ENCODE measurements at places on chromosomes 4 and X.

- no peak for DNase-seq
Measured at GRCh38 chr4:102441978-102442911, 58.9 kb upstream of the NFKB1 start.

GRCh38 chr4:88802585-88803286 is 105.1 kb upstream of the NAP1L5 start:
- no peak for DNase-seq

DNA sequence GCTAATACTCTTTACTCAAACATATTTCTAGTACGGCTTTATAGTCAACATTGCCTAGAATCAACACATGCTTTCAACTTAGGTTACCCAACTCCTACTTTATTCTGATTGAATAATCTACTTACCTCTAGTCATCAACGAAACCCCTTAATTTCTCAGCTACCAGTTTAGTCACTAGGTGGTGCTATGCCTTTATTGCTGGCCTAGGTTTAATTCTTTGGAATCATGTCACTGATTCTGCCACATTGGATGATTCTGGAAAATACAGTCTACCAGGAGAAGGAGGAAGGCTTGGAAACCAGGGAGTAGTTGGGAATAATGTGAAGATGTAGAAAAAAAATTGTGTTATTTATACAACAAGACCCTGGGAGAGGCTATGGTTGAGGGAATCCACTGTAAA is 167.7 kb downstream of the DCAF12L2 start:
- DNase-seq, result no peak

DNA sequence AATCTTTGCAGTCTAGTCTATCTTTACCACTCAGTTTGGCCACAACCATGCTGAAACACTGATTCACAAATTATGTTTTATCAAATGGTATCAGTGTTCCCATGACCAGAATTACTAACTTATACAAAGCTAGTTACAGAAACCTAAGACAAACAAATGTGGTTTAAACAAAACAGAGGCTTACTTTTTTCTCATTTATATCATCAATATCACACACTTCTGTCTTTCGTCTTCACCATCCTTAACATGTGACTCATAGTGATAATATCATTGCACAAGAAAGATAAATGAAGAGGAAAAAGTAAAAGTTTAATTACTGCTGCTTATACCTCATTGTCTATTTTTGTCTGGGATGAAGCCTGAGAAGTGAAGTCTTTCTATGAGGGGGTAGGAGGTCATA is 406.6 kb downstream of the PCDH10 start:
- no peak for DNase-seq

DNA sequence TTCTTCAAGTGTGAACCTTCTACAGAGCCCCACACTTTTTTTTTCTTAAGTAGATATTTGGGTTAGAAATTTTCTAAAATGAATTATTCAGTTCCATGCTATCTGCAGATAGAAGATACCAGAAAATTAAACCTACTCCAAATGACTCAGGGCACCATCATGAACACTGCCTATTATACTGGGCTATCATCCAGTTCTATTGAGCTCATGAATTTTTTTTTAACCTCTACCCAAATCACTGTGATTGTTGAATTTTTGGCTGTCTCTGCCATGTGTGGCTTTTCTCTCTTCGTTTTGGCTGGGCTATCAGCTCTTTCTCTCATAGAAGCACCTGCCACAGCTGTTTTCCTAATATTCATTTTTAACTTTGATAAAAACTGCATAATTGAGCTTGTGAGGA is 31.0 kb upstream of the SLC34A2 start:
- DNase-seq, result no peak

- no peak for DNase-seq
Measured at GRCh38 chrX:40086569-40087335, 11.0 kb downstream of the BCOR start.

All from activated naive CD4-positive, alpha-beta T cell treated with anti-CD3 and anti-CD28 coated beads for 36 hours (primary cell).